ENCODE measurements at places on chromosomes 2 and 18.

DNA sequence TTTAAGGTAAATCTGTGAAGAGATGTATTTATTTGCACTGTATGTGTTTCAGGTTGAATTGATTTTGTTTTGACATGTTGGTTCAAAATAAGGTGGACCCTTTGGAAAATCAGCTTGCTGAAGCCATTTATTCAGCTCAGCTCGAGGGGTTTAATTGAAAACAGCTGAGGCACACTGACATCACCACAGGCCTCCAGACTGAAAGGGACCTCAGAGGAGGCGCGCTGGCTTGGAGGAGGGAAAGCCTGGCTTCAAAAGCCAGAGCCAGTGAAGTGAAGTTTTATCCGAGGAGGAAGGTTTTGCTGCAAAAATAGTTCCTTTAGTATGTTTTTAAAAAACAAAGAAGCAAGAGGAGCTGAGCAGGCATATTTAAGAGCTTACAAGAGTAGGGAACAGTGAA is 26.9 kb upstream of the DNMT3A start:
- no peak for DNase-seq

DNA sequence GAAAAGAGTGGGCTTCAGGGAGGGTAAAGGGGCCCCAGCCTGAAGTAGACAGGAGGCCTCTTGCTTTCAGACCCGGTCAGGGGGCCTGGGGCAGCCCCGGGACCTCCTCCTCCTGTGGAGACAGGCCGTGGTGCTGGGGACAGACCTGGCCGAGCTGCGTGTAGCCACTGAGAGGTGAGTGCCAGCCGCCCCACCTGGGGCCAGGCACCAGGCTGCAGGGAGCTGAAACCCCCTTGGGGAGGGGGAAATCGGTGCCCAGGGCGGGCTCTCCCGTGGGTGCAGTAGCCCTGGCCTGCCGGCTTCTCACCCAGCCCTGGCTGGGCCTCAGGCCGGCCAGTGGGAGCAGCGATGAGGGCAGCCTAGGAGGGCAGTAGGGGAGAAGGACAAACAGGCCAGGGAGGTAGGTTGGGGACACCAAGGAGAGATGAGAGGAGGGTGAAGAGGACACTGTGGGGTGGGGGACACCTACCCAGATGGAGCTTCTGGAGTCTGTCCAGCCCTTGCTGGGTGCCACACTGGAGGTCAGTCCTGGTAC is 24.0 kb downstream of the CROCC2 start:
- DNase-seq = no peak

GRCh38 chr18:37242091-37242490 is 323.5 kb downstream of the CELF4 start:
- DNase-seq = no peak

DNA sequence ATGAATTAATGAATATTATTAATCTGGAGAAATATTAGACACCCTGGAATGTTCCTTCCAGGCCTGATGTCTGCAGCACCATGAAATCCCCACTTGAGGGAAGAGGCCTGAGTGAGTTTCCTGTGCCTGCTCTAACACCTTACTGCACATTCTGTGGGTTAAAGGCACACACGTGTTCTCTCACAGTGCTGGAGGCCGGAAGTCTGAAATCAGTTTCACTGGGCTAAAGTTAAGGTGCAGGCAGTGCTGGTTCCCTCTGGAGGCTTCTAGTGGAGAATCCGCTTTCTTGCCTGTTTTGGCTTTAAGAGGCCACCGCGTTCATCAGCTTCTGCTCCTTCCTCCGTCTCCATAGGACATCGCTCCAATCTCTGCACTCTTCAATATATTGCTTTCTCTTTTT is 48.7 kb downstream of the ACKR3 start:
- DNase-seq = no peak

DNA sequence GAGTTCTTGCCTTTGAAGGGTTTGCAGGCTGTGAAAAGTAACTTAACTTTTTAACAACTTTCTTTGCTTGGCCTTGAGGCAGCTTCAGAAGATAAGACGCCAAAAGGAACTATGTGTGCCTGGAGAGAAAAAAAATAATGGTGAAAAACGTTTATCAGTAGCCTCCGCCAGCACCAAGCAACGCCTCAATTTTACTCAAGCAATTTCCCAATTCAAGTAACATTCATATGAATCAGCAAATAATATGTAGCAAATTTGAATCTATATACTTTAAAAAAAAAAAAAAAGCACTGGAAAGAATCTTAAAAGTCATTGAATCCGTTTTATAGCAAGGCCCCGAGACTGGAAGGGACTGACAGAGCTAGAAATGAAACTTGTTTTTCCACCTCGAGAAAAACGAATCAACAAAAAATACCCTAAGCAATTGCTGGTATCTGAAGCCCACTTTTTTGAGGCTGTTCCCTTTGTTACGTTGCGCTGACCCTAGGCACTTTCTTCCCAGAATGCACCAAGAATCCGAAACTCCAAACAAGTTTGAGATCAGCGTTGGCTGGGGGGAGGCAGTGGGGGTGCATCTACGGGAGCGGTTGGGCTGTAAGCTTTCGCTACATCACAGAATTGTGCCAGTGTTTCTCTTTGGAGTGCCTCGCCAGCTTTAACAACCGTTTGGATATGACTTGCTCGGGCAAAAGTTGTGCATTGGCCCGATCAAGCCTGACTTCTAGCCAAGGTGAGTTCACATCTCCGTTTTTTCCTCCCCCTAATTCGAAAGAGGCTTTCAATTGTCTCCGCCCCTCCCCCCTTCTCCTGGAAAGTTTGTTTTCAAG is 2.7 kb upstream of the TGIF1 start:
- no peak for DNase-seq

DNA sequence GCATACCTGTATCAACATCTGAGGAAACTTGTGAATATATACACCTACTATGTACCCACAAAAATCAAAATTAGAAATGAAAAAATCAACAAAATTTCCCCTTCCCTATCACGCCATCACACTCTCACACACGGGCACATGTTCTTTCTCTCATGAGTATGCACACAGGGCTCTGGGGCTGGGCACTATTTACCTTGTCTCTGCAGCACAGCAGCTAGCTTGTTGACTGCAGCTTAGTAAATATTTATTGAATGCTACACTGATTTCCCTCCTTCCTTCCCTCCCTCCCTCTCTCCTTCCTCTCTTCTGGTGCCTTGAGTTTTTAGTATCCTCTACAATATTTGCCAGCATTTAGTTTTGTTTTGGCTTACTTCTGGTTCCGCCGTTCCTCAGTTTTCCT is 182.7 kb upstream of the LHCGR start:
- no peak for DNase-seq

GRCh38 chr2:240968731-240969624 is 29.4 kb upstream of the SNED1 start:
- no peak for DNase-seq

DNA sequence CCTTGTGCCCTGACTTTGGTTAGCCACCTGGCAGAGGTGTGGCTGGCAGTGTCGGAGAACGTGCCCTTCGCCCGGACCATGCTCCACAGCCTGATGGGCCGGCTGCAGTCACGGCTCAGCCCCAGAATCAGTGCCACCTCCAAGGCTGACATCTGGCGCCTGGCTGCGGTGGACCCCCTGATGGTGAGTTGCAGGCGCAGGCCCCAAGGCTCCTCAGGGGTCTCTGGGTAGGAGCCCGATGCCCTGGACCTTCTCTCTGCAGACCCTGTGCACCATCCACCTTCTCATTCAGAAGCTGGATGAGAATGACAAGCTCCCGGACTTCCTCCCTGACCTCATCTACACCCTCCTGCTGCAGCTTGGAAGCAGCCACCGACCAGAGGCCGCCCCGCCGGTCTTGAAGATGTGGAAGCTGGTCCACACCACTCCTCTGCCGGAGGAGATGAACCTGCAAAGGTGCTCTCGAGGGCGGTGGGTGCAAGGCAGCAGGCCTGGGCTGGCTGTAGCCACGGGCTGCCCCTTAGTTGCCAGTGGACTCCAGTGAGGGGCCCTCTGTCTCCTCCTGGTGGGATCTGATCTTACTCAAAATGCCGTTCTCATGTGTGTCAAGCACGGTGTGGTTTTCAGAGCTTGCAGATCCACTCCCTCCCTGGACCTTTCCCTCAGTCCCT is 32.1 kb downstream of the HJURP start:
- DNase-seq = no peak

DNA sequence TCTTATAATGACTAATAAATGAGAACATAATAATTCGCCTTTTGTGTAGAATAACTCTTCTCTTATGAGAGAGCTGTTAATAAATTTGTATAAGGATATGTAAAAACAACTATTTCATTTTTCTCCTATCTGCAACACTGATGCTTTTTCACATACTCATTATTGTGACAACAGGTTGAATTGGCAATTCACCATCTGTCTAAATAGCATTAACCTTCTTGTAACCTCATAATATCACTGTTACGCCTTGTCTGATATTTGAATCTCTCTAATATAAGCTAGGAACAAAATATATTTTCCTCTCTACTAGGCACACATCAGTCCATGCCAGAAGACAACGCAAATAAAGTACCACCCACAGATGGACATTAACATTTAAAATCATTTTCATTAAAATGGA is 938.9 kb downstream of the CPS1 start:
- DNase-seq = no peak

- no peak for DNase-seq
These were observed 201.7 kb downstream of the MREG start for GRCh38 chr2:215811409-215812345.

GRCh38 chr18:3466872-3467271 is 16.9 kb downstream of the TGIF1 start:
- no peak for DNase-seq

- DNase-seq = no peak
These were observed 87.0 kb downstream of the FSIP2 start for GRCh38 chr2:185825557-185825956.

- no peak for DNase-seq
These were observed 66.1 kb downstream of the PTPRM start for GRCh38 chr18:7633171-7633570.

All from cortex of kidney (tissue), 1 donor.